IPS DF 6.9 (cell line): ENCODE measurements at places on chromosomes 3 and 15.

DNA sequence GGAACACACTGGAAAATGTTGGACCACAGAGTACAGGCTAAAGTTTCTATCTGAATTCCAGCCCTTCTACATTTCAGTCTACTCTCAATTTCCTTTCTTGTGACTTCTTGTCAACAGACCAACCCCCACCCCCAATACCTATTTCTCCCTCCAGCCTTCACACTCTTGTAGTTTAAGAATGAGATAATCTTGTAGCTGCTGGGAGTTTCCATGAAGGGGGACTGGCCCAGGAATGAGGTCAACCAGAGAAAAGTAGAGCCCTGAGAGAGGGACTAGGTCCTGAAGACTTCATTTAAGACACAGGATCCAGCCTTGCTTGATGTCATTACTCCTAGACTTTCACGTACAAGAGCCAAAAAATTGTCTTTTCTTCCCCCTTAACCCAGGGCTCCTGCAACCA is 29.5 kb upstream of the FAM107A start:
- H3K27ac ChIP-seq = no peak overlapping the region
- H3K36me3 ChIP-seq = no peaks in the 10 kb centered on the region
- no peaks in the 10 kb centered on the region for H3K27me3 ChIP-seq
- no peak overlapping the region for H3K4me3 ChIP-seq
- no peaks in the 10 kb centered on the region for H3K4me1 ChIP-seq
- DNase-seq = no peak

- H3K4me1 ChIP-seq = 0 out of 2 replicates have a peak, but pooled peaks cover under 1% of the 10 kb centered on the region
- no peak for DNase-seq
- H3K27me3 ChIP-seq = no peaks in the 10 kb centered on the region
- H3K36me3 ChIP-seq = no peaks in the 10 kb centered on the region
Measured at GRCh38 chr3:50472958-50473357, 30.5 kb downstream of the CACNA2D2 start.

GRCh38 chr3:108966773-108967172 is 13.1 kb upstream of the GUCA1C start:
- no peak overlapping the region for H3K4me3 ChIP-seq
- no peak for DNase-seq
- H3K27me3 ChIP-seq = no peaks in the 10 kb centered on the region
- no peak overlapping the region for H3K27ac ChIP-seq
- no peaks in the 10 kb centered on the region for H3K36me3 ChIP-seq
- H3K4me1 ChIP-seq = no peaks in the 10 kb centered on the region

- H3K27me3 ChIP-seq = no peaks in the 10 kb centered on the region
- no peaks in the 10 kb centered on the region for H3K36me3 ChIP-seq
- DNase-seq = no peak
- H3K4me3 ChIP-seq = no peak overlapping the region
- no peak overlapping the region for H3K27ac ChIP-seq
Measured at GRCh38 chr3:178703268-178703975, 167.2 kb downstream of the KCNMB2 start.

DNA sequence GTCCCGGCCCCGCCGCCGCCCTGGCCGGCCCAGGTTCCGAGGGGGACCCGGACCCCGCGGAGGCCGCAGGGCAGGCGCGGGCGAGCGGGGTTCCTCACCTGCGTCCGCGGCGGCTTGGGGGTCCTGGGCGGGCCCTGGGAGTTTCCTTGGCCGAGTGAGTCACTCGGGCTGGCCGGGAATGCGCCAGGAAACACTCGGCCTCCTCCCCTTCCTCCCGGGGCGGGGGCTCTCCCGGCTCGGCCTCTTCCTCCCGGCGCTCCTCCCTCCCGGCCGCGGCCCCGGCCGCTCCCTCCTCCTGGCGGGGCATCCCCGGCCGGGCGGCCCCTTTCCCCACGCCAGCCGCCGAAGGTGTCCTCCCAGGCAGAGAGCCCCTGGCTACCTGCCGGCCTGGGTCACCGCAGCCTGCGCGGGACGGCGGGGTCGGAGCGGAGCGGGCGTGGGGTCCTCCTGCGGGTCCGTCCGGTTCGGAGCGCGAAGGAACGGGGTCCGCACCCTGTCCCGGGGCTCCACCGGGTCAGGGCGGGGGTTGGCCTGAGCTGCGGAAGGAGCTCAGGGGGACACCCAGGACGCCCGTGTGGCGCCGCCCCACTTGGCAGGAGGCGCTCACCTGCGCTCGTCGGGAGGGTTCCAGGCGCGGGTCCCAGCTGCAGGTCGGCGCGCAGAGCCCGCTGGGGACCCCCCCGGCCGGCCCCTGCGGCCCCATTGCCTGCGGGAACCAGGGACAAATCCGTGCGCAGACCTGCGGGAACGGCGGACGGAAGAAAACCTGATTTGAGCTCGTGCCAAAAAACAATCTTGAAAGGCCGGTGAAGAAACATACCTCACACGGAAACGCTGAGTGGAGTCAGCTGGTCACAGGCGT is at the start of gene CYFIP1:
Gene CYFIP1 (minus strand): TSS at position 180 of the 862 bp plus-strand sequence. CDS start 33,083 bp downstream, outside the sequence.
- H3K27ac ChIP-seq = no peak within 1 kb of the TSS
- no peak for DNase-seq
- H3K4me3 ChIP-seq = peak within 1 kb of the TSS; percentile 100
- H3K27me3 ChIP-seq = peaks cover 11% of the 10 kb centered on the region
- H3K4me1 ChIP-seq = peaks cover 2% of the 10 kb centered on the region; the same call in 1 of the 2 replicates

- no peaks in the 10 kb centered on the region for H3K4me1 ChIP-seq
- H3K27ac ChIP-seq = no peak overlapping the region
- no peak for DNase-seq
- no peaks in the 10 kb centered on the region for H3K27me3 ChIP-seq
Measured at GRCh38 chr3:159668990-159669476, 319.6 kb upstream of the IL12A start.

DNA sequence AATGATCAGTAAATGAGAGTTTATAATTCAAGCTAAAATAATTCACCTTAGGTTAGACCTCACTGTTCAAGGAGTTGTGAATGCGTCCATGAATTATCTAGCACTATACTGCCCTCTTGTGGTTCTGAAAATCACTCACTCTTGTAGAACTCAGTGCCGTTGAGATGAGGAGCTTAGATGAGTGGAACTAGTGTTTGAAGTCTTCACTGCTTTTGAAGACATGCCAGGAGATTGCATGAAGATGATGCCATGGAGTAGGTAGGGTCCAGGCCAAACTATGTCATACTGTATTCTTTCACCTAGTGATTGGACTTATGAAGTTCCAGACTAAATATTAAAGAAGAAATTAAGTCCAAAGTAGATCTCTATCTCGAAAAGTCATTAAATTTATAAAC is 28.8 kb downstream of the LYSMD4 start:
- H3K27ac ChIP-seq = no peak overlapping the region
- H3K4me3 ChIP-seq = no peak overlapping the region
- DNase-seq = peak; percentile 70
- H3K27me3 ChIP-seq = no peaks in the 10 kb centered on the region
